Gastroesophageal sphincter (tissue), 4 donors: ENCODE measurements at places on chromosomes 4 and X. TPM values are rescaled to one million over a fixed set of nuclear protein-coding genes. Genes with fewer than 3 reads are reported as not detected.

DNA sequence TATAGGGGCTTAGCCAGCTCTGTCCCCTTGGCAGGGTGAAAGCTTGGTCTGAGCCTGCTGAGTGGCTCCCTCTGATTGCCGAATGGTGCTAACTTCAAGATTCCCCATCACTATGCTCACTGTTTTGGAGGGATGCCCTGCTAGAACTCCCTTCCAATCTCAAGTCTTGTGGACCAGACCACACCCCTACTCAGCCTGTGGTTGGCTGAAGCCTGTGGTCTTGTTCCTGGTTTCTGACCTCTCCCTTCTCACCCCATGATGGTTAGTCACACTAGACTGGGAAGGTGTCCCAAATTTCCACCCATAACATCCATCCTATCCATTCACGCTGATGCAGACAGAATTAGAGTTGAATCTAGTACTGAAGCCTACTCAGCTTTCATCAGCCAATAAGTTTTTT is 184.7 kb upstream of the NDP start:
- peak; percentile 77 for ATAC-seq

DNA sequence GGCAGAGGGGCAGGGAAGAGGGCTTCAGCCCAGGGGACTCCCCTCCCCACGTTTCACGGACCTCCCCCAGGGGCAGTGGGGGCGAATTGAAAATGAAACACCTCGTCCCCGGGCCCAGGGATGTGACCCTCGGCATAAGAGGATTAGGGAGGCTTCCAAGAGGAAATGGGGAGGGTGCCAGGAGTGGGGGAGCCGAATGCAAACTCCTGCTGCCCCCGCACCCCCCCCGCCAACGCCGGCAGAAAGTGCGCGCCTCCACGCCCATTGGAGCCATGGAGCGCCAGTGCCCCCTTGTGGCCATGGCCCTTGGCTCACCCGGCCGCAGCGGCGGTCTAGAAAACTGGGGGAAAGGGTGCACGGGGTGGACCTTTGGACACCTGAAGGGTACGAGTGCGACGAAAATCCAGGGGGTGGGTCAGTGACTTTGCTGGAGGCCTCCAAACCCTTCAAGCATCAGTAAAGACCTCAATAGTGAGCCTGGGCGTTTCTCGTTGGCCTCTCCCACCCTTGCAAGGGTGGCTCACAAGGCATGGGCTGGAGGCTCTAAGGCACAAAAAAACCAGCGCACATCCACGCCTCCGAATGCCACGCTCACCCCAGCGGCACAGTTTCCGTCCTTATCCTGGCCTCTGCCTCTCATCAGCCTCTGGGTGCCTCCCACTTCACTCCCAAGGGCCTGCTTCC is 120.8 kb upstream of the PJA1 start:
- peak; percentile 76 for ATAC-seq

GRCh38 chrX:2748815-2749188 is 3.0 kb upstream of the XG start:
- ATAC-seq: no peak

DNA sequence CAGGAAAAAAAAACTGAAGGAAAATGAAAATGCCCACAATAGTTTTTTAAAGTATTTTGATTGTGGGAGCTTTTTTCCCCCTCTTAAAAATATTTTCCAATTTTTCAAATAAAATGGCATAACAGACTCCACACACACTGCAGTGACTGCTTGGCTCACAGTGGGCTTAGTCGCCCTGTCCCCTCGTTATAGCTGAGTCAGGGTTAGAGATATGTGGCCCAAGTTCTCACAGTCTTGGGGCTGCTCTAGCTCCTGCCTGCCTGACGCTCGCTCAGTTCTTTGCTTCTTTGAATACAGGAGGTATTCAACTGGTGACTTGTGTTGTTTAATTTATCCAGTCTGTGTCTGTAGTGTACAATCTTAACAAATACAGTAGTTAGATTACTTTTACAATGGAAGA is 47.7 kb downstream of the BEND2 start:
- ATAC-seq: no peak

Gene PRPS2
- total RNA-seq: 35.5 TPM

Gene SPACA5
- not detected for total RNA-seq
